ENCODE measurements at places on chromosomes 11 and 22.

- DNase-seq: peak; percentile 83
Measured at GRCh38 chr22:49724893-49725489, 102.7 kb downstream of the BRD1 start.

DNA sequence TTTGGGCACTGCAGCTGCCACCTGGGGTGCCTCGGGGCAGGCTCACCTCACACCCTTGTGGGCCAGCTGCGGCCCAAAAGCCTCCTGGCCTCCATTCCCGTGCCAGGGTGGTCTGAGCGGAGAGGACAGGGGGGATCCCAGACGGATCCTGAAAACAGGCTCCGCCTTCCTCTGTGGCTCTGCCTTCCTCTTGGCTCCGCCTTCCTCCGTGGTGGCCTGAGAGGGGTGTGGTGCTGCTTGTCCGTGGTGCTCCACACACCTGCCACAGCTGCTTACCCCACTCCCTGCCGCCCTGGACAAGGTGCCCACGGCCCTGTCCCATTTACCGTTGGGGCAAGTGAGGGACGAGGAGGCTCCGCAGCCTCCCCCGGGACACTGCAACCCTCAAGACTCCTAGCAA is 23.2 kb upstream of the KCNQ1OT1 start:
- no peak for DNase-seq

GRCh38 chr11:69193151-69193550 is 37.4 kb downstream of the SMIM38 start:
- DNase-seq: no peak

- DNase-seq: no peak
Measured at GRCh38 chr22:20881869-20882815, 23.3 kb downstream of the SNAP29 start.

GRCh38 chr11:70740488-70740851 is 342.1 kb downstream of the CTTN start:
- no peak for DNase-seq

- DNase-seq: no peak
Measured at GRCh38 chr11:132538642-132539041, 993.7 kb downstream of the OPCML start.

- no peak for DNase-seq
Measured at GRCh38 chr11:132911186-132911585, 621.1 kb downstream of the OPCML start.

DNA sequence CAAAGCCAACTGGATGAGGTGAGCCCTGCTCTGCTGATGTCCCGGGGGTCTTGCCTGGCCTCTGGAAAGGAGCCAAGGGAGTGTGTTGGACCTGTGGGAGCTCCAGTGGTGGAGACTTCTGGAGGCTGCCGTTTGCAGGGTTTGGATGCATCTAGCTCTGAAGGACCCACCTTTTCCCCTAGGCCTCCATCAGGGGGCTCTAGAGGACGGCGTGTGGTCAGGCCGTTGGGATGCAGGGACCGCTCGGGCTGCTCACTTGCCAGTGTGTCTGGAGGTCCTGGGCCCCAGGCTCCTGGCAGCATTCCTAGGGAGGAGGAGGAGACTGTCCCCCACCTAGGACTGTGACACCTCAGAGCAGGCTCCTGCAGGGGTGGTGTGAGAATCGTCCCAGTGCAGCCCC is 58.3 kb downstream of the PRDM11 start:
- DNase-seq: no peak

DNA sequence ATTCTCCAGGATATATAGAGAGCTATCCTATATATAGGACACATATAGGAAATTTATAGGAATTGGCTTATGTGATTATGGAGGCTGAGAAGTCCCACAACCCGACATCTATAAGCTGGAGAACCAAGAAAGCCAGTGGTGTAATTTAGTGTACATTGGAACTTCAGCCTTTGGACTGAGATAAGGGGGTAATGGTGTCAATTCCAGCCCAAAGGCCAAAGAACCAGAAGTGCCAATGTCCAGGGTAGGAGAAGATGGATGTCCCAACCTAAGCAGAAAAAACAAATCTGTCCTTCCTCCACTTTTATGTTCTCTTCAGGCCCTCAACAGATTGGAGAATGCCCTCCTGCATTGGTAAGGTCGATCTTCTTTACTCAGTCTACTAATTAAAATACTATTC is 25.5 kb upstream of the SMCO4 start:
- DNase-seq: no peak

- no peak for DNase-seq
Measured at GRCh38 chr11:9787981-9788521, 124.2 kb downstream of the SWAP70 start.

DNA sequence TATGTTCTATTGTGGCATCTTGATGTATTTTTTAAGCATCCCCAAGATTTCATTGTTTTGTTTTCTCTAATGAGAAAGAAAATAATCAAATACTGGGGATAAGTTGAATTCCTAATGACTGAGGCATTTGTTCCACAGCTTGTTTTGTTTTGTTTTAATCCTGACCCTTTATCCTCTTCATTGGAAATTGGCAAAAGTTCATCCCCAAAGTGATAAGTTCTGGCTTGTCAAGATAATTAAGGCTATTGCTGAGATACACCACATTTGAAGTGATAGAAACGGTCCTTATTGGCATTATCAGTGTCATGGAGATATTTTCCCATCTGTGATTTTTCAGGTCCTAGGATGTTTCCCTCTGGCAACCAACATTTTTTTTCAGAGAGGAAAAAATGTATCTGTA is 65.0 kb downstream of the SLC36A4 start:
- DNase-seq: no peak

- no peak for DNase-seq
Measured at GRCh38 chr22:47419239-47419638, 656.8 kb downstream of the TBC1D22A start.

DNA sequence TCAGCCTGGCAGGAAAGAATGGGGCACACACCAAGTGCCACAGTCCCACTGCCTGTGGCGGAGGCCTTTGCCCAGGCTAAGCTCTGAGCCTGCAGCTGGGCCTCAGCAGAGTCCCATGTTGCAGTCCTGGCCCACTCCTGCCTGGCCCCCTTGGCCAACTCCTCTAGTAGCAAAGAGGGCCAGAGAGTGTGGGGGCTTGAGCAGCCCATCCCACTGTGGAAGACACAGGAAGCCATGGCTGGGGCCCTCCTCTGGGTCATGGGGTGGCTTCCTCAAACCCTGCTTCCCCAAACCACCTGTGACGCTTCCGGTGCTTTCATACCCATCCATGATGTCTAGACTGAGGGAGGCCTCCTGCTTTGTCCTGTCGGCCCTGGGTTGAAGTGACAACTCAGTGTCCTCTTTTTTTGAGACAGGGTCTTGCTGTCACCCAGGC is 5.8 kb downstream of the RPS19BP1 start:
- DNase-seq: peak; percentile 23

DNA sequence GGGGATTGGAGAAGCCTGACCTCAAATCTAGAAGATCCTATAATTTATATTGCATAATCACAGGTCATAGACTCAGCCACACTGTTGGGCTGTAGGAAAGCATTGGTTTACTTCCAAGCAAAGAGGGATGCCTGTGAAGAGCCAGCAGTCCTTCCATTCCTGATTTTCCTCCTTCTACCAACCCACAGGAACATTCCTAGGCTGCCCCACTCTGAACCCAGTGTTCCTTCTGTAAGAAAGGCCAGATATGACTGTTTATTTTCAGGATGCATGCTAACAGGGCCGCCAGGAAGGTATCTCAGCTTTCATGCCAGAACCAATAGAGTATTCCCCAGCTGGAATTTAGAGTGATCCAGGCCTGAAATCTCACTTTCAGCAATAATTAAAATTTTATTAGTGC is 197.1 kb downstream of the ETS1 start:
- DNase-seq: no peak

DNA sequence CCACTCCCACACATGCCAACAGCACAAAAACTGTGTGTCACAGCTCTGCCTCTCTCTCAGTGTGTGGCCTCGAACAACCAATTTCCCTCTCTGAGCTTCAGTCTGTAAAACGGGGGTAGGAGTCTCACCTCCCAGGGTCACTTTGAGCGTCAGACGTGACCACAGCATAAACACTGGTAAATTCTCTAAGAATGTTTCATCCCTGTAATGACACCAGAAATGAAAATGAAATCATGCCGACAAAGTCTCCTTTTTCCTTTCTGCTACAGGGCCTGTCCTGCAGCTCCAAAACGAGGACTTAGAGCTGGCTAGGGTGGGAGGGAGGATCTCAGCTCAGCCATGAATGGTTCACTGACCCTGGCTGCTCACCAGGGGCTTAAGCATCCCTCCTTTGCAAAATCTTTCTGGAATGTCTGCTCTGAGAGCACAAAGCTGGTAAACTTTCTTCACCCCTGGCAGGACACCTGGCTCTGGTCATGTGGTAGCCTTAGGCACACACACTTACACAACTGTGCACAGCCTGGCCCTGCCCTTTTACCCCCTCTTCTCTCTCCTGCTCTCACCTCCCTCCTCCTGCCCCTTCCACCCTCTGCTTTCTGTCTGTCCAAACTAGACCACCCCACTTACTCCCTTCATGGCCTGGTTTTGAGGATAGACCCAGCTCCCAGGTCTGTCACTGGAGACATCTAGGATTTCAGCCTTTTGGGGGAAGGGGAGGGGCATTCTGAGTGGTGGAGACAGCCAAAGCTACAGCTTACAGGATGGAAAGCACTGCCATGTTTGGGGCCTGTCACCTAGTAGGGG is 12.3 kb upstream of the TSKU start:
- DNase-seq: no peak

- DNase-seq: peak; percentile 29
Measured at GRCh38 chr22:43262990-43263644, 76.2 kb upstream of the TTLL12 start.

DNA sequence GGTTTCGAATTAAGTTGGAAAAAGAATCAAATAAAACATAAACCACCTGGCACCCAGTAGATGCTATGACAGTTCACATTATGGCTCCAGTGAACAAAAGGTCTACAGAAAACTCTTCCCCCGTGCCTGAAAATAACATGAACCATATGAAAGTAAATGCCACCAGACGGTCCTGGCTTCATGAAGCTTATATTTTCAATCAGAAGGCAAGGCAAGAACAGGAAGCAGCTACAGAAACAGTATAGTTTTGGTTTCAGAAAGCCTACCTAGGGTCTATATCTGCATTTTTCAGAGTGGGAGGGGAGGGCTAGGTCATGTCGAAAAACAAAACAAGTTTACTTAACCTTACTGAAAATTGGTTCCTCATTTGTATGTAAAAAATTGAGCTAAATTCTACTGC is 9.8 kb downstream of the RAB30 start:
- no peak for DNase-seq

DNA sequence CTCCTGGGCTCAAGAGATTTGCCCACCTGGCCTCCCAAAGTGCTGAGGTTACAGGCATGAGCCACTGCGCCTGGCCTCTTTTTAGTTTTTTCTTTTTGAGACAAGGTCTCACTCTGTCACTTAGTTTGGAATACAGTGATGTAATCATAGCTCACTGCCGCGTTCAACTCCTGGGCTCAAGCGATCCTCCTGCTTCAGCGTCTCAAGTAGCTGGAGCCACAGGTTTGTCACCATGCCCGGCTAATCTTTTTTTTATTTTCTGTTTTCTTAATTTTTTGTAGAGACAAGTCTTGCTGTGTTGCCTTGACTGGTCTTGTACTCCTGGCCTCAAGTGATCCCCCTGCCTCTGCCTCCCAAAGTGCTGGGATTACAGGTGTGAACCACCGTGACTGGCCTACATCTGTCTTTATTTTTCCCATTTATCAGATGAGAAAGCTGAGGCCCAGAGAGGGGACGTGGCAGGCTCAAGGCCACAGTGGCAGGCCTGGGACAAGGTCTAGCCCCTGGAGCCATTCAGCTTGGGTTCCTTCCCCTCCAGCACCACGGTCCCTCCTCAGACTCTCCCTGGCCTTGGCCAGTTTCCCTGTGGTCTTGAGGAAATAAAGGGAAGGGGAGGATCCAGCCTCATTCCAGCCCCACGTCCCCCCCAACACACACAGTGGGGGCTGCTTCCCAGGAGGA is 2.8 kb upstream of the KDELR3 start:
- DNase-seq: no peak

DNA sequence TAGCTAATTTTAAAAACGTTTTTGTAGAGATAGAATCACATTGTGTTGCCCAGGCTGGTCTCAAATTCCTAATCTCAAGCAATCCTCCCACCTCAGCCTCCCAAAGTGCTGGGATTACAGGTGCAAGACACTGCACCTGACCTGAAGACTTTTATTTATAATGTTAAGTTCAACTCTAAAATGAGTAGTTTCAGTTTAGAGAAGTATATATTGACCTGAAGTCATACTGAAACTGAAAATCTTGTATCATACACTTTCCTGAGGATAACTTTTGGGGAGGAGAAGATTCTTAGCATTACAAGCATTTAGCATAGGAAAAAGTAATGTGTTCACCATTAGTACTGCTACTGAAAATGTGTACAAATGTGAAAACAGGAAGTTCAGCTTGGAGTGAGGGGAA is 249.3 kb downstream of the CASP12 start:
- no peak for DNase-seq

GRCh38 chr11:120696597-120697218 is 185.2 kb downstream of the GRIK4 start:
- DNase-seq: no peak

DNA sequence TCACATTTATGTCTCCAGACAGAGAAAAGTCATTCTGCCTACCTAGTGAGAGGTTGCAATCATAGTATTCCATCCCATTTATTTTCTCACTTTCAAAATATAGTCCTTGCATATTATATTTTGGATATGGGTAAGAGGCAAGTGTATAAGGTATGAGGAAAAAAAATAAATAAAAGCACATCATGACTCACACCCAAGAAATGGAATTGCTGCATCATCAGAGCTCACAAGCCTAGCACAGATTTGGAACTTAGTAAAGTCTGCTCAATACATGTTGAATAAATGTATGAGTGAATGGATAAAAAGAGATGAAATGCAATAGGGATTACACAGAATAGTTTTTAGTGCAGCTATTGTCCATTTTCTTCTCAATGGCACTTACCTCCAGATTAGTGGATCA is 2.5 kb upstream of the OR51G1 start:
- no peak for DNase-seq

DNA sequence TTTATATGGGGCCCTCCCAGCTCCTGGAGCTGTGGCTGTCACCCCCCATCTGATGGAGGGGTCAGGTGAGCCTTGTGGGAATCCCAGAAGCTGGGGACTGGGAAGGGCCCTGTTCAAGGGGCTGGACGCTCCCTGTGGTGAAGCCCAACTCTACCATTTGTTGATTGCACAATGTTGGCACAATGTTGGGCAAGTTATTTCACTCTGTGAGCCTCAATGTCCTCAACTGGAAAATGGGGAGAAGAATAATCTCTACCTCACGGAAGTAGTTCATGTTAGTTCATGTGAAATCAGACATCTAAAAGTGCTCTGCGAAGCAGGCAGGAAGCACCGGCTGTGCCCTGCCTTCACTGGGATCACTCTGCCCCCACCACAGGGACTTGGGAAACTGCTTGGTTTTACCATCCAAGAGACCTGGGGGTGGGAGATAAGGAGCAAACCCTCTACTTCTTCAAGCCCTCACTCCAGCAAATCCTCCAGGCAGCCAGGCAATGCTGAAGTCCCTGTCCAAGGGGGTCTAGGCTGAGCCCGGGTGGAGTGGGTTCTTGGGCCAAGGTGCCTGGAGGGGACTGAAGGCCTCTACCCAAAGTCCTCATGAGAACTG is 715 bp upstream of the PRR5 start:
- DNase-seq: no peak

GRCh38 chr11:78790784-78791183 is 216.1 kb upstream of the NARS2 start:
- DNase-seq: no peak
